A172 (cell line): ENCODE measurements at places on chromosomes 2 and 18. TPM values are rescaled to one million over a fixed set of nuclear protein-coding genes. Genes with fewer than 3 reads are reported as not detected.

Gene SKOR2
- not detected in 2 replicates for total RNA-seq

GRCh38 chr18:78213361-78213994 is 766.1 kb upstream of the SALL3 start:
- DNase-seq = no peak

DNA sequence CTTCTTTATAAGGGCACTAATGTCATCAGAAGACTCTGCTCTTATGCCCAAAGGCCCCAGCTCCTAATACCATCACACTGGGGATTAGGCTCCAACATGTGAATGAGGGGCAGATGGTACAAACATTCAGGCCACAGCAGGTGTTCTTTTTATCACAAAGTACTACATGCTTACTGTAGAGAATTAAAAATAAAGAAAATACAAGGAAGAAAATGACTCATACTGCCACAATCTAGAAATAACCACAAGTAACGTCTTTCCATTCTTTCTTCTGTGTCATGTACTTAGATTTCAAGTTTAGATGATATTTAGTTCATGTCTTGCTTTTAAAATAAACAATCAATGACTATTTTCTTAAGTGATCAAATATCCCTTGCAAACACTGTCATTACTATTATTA is 100.3 kb upstream of the NEDD4L start:
- peak; percentile 40 for DNase-seq

Gene SFT2D3
- total RNA-seq = 9.0 and 11.3 TPM in 2 replicates

Gene MARCHF4
- 6.4 and 6.9 TPM in 2 replicates for total RNA-seq

DNA sequence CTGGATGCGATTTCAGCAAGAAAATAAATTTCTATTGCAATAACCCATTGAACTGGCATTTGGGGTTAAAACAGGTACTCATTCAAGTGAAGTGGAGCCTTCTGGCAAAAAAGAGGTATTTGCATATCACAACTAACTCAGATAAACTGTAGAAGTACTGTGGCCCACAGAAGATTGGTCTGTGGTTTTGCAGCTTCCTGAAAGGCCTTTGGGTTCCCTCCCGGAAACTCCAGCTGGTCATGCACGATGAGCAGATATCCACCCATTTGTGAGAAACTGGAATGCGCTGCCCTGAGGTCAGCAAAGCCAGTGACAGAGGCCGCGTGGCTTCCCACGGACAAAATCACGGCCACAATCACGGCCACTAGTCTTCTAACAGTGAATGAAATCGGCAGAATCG is 106.3 kb downstream of the EPHA4 start:
- peak; percentile 62 for DNase-seq

Gene CRYGD
- not detected in 2 replicates for total RNA-seq

GRCh38 chr2:212173756-212174510 is 364.7 kb downstream of the ERBB4 start:
- DNase-seq = peak; percentile 14

- DNase-seq = no peak
Observed at GRCh38 chr2:127790694-127791529, 20.1 kb downstream of the WDR33 start.

Gene OR6B2
- not detected in 2 replicates for total RNA-seq

- no peak for DNase-seq
Observed at GRCh38 chr2:85195956-85196355, 62.8 kb downstream of the TCF7L1 start.

- no peak for DNase-seq
Observed at GRCh38 chr2:119104414-119104813, 54.1 kb downstream of the C1QL2 start.

GRCh38 chr2:167135706-167136105 is 247.4 kb downstream of the XIRP2 start:
- no peak for DNase-seq

Gene CNGA3
- not detected in 2 replicates for total RNA-seq

DNA sequence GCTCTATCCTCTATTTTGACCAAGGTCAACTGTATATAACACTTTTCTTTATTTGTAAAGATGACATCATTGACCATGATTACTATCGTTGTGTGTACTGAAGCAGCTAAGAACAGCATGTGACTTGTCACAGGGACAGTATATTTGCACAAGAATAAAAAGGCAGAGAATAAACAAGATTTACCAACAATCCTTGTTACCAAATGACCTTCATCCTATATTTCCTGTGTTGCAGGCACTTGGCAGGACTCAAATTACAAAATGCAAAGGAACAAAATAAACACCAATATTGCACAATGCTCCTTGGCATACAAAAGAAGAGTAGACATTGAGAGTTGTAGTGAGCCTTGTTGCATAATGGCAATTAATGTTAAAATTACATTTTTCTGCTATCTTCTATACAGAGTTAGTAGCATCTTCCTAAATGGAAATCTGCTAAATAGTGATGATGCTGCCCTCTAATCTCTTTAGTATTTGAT is 61.8 kb downstream of the RFTN2 start:
- no peak for DNase-seq

Gene WDR7
- total RNA-seq = 4.0 and 7.3 TPM in 2 replicates
